Stimulated activated CD4-positive, alpha-beta T cell treated with anti-CD3 and anti-CD28 coated beads, TNF-alpha, amount 100 ng/mL, for 24 hours (primary cell): ENCODE measurements at places on chromosomes 6 and 20.

- peak; percentile 75 for DNase-seq
Measured at GRCh38 chr6:24720131-24720603, 1.2 kb upstream of the C6orf62 start.

GRCh38 chr6:47066418-47066817, 24.3 kb upstream of the ADGRF1 start:
- DNase-seq, result no peak

DNA sequence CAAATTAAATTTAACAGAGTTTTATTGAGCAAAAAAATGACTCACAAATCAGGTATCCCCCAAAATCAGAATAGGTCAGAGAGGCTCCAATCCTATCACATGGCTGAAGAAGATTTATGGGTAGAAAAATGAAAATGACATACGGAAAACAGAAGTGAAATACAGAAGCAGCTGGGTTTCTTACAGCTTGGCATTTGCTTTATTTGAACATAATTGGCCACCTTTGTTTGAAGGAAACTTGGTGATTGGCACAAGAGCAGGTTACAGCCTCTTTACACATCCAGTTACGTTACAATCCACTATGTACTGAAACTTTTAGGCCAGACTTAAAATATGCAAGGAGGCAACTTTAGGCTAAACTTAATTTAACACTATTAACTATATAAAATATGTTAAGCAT, 11.7 kb upstream of the TREM2 start:
- DNase-seq, result no peak

DNA sequence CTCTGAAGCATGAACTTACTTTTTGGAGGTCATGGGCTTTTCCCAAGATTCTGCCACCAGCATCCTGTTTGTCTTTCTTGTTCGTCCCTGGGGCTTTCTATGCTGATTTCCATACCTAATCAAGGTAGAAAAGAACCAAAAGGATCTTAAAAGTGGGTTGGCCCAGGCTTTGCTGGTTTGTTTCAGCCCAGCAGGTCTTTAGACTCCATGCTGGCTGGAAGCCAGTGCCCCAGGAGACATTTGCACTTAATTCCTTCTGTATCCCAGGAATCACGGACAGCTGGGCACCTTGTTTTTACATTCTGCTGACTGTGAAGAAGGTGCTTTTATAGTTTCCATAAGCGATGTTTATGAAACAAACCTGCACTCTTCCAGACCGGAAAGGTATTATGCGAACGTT, 195.9 kb downstream of the CDH4 start:
- no peak for DNase-seq

DNA sequence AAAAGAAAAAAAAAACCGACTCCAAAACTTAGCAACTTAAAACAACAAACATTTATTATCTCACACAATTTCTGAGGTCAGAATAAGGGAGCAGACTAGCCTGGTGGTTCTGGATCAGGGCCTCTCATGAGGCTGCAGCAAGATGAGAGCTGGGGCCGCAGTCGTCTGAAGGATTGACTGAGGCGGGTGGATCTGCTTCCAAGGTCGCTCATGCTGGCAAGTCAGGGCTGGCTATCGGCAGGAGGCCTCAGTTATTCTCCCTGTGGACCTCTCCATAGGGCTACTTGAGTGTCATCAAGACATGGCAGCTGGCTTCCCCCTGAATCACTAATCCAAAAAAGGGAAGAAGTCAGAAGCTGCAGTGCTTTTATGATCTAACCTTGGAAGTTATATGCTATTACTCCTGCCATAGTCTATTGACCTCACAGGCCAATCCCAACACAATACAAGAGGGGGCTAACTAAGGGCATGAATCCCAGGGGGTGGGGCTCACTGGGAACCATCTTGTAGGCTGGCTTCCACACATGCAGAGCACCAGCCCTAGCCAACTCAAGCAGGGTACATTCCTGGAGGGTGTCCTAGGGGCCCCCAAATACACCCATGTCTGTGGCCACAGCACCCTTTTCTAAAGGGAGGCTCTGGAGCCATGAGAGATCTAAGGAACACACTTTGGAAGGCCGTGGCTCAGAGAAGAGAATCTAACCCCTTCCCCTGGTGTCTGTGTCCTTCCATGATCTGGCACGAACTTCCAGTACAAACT, 11.3 kb downstream of the EBF4 start:
- no peak for DNase-seq

DNA sequence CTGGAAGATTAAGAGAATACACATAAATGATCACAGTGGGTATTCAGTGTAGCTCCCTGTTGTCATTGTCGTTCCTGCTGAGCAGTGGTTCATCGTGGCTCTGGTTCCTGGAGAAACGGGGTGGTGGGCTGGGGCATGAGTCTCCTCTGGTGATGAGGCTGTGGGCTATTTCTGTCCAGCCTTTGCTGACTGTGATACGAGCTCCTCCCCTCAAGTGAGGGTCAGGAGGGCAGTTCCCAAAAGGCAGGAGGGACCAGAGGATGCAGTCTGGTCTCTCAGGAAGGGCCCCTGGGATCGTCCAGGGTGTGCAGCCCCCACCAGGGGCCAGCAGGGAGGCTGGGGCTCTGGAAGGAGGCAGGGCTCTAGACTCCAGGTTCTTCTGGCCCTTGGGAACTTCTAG, 31.1 kb upstream of the DLGAP4 start:
- DNase-seq, result no peak

- DNase-seq, result no peak
Measured at GRCh38 chr6:89269981-89270380, 45.1 kb downstream of the GABRR2 start.

GRCh38 chr6:134517145-134517658, 199.3 kb upstream of the SGK1 start:
- no peak for DNase-seq

DNA sequence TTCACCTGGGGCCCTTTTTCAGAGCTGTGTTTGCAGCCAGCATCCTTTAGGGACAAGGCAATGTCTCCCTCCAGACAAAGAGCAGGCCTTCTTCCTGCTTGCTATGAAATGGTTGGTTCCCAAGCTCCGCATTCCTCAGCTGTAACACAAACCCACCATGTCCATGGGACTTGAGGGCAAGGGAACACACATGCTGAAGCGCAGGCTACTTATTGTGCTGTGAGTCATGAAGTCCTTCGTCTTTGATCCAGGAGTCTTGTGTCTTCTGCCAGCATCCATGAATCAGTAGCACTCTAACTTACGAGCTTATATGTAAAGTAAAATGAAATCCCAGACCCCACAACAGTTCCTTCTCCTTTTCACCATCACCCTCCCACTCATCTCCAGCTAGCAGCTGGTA, 59.0 kb downstream of the ANKRD60 start:
- DNase-seq, result no peak

DNA sequence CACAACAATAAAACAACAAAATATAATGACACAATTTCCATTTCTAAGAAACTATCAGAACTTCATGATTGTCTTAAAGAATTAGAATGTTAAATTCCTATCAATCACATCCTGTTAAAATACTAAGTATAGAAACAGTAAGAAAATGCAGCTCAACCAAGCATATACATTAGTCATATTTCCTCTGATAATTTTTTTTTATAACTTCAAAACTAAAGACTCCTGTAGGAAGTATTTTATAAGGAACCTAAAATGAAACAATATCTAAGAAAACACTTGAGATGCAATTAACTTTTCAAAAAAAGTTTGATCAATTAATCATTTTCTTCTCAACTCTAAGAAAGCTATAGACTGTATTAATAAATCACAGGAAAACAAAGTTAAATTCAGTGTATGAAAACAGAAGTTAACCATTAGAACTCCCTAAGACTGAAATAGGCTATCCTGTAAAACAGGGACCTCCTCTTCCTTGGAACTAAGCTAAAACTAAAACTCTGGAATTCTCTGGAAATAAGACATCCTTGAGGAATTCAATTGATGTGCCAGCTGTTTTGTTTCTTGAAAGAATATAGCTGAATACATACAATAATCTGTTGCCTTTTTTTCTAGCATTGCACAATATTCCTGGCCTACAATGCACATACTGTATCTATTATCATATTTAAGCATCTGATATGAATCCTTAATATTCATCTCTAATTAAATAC, 19.8 kb downstream of the FKBP5 start:
- no peak for DNase-seq

GRCh38 chr6:136751522-136751956, 40.7 kb downstream of the MAP3K5 start:
- no peak for DNase-seq

DNA sequence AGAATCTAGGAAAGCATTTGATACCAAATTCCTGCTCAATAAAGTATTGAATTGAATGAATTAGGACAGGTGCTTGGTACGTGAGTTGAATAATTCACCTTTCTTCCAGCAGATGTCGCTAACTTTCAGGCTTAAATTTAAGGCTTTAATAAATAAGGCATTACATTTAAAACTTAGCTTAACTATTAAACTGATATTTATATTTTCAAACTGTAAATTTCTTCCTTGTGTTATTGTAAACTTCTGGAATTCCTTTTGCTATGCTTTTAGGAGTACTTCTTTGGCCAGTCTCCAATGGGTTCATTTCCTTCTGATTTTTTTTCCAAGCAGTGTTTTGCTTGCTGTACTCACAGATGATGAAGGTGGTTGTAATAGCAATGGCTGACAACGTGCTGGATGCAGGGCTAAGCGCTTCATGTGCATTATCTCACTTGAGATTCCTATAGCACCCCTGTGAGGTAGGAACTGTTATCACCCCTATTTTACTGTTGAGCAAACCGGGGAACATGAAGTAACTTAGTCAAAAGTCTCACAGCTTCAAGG, 71.3 kb upstream of the SLC2A12 start:
- DNase-seq, result no peak

GRCh38 chr6:10555625-10556309, 34.6 kb downstream of the GCNT2 start:
- no peak for DNase-seq

DNA sequence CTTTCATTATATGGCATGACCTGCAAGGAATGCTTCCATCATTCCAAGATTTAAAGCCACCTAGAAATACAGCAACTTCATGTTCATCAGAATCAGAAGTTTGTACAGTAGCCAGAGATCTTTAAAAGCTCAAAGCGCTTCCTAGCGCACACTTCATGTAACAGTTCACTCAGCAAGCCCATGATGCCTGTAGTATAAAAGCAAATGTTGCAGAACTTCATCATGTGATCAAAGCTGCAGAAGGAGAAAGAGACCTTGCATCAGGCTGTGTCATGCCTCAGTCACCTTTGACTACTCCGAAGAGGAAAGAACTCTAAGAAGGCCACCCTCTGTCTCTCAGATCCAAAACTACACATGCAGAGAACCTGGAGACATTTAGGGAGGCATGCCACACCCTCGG, 78.5 kb downstream of the AGPAT4 start:
- DNase-seq, result no peak

DNA sequence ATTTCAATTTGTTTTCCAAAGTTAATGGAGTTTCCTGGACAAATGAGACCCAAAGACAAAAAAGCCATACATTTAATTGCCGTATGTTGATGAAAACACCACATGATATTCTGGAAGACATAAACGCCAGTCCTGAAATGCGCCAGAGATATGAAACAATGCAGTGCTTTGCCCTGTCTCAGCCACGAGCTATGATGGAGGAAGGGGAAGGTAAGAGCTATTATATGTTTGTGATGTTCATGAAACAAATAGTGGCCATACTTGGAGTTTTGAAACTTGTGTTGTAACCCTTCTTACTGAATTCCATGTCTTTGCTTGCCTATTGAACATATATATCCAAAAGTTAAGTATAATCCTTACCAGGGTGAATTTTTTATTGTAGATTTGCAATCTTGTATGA, 125.9 kb downstream of the NCOA3 start:
- no peak for DNase-seq

DNA sequence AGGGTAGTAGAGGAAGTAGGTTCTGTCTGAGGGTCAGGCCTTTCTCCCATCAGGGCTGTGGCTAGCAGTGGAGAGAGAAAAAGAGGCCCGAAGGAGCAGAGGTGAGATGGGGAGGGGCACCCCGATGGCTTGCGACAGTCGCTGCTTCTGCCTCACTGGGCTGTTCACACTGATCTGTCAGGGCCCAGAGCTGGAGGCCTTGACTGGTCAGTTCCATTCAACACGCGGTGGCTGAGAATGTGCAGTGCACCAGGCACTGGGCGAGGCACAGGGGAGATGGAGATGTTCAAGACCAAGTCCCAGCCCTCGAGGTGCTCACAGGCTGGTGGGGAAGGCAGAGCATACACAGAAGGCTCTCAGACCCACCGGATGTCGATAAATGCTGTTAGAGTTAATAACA, 21.4 kb downstream of the SLC12A5 start:
- DNase-seq, result no peak

DNA sequence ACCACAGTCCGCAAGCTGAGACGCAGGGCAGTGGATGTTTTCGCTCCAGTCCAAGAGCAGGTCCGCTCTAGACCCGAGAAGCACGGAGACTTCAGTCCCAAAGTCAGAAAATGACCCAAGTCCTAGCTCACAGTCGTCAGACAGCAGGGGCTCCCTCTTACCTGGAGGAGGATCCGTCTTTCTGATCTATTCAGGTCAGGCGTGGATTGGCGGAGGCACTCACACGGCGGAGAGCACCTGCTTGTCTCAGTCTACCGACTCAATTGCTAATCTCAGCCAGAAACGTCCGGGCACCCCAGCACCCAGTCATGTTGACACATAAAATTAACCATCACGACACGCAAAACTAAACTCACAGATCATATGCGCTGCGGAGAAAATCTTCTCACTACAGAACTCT, 285.3 kb upstream of the CDH4 start:
- DNase-seq, result no peak

DNA sequence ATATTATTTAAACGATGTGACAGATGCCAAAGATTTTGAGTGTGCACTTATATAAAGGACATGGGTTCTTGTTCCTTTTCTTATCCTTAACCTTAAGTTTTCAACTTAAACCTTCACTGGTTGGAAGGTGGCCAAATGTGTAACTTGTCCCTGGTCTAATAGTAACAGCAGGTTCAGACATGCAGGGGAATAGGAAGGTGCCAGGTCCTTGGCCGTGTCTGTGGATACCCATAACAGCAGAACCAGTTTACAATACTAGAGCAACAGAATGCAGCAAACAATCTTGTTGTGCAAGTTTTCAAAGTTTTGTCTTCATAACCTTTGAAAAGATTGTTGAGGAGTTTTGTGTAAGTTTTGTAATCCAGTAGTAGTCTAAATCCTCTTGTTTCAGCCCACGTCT, 4.4 kb downstream of the MYB start:
- DNase-seq, result no peak
